ENCODE measurements at places on chromosomes 7 and 10.

DNA sequence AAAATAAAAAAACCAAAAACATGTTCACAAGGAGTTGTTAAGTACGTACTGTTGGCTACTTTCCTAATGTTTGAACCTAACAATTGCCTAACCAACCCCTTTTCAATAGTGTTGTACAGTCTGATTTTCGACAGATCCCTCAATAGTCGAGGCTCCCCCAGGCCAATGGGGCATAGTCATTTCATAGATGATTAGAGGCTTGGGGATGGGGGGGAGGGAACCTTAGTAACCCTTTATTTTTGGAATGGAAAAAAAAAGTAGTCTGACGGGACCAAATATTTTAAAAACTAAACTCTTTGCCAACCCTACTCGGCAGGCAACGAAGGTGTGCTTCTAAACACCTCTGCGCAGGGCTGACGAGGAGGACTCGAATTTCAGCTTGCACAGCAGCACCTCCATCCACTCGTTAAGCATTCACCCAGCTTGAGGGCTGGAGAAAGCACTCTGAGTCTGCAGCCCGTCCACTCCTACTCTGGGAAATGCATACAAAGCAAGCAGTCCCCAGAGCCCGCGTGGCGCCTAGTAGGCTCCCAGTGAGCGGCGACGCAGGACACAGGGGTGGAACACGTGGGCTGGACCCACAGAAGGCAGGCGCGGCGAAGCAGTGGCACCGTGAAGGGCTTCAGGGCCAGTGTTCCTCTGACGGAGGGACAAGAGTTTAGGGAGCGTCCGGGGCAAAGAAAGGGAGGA, 899 bp downstream of the PUS7 start:
- DNase-seq: peak; percentile 35

GRCh38 chr10:22623633-22624253, 90.6 kb downstream of the PIP4K2A start:
- DNase-seq: no peak

GRCh38 chr10:21174715-21175495, 277.8 kb upstream of the NEBL start:
- DNase-seq: no peak

- no peak for DNase-seq
These were observed 283 bp upstream of the TRDMT1 start for GRCh38 chr10:17201794-17202116.

DNA sequence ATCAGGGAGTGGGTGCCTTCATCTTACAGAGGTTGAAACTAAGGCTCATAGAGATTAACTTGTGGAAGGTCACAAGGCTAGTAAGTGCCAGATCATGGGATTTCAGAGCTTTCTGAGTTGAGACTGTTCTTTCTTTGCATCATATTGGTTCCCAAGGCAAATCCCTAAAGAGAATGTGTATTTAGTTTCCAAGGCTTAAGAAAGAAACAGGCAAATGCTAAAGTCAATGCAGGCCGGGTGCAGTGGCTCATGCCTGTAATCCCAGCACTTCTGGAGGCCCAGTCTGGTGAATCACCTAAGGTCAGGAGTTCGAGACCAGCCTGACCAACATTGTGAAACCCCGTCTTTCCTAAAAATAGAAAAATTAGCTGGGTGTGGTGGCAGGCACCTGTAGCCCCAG, 19.8 kb downstream of the CDK1 start:
- DNase-seq: no peak

GRCh38 chr7:81993186-81993585, 223.3 kb upstream of the HGF start:
- no peak for DNase-seq

DNA sequence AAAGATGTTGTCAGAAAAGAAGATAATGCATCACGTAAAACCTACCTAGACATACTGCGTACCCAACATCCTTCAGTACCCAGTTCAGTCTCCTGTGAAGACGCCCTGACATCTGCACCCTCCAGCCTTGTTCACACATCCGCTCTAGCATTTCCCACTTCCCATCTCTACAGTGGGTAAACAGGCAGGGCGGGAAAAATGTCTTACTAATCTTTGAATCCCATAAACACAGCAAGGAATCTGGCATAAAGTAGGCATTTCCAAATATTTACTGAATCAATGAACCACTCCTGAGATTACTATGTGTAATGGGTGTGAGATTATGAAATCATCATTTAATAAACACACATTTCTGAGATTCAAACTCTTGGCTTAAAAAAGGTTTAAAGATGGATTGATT, 132.8 kb downstream of the GLI3 start:
- no peak for DNase-seq
